ENCODE measurements at places on chromosomes 2 and 18. TPM values are rescaled to one million over a fixed set of nuclear protein-coding genes. Genes with fewer than 3 reads are reported as not detected.

Gene TCF23
- total RNA-seq = not detected

Gene RAB11FIP5
- 17.6 TPM for total RNA-seq

Gene MOCOS
- 11.0 TPM for total RNA-seq

Gene TXNDC2
- under 0.01 TPM for total RNA-seq

Gene EFEMP1
- total RNA-seq = 1,445 TPM

Gene DUSP19
- total RNA-seq = 3.8 TPM

Gene GKN1
- not detected for total RNA-seq

Gene CDH2
- 33.7 TPM for total RNA-seq

Gene ARHGEF4
- 4.8 TPM for total RNA-seq

Gene FEV
- not detected for total RNA-seq

Gene CRYBA2
- not detected for total RNA-seq

Gene VIT
- total RNA-seq = 2.0 TPM

Gene ZNF396
- total RNA-seq = 2.8 TPM

Gene LYPD6B
- total RNA-seq = 2.0 TPM

Gene OR6B2
- total RNA-seq = not detected

Measured in smooth muscle cell of bladder (primary cell).